ENCODE measurements at places on chromosomes 2 and 18. TPM values are rescaled to one million over a fixed set of nuclear protein-coding genes. Genes with fewer than 3 reads are reported as not detected.

- no peak for DNase-seq
Observed at GRCh38 chr2:84923009-84923408, 17.6 kb downstream of the TMSB10 start.

DNA sequence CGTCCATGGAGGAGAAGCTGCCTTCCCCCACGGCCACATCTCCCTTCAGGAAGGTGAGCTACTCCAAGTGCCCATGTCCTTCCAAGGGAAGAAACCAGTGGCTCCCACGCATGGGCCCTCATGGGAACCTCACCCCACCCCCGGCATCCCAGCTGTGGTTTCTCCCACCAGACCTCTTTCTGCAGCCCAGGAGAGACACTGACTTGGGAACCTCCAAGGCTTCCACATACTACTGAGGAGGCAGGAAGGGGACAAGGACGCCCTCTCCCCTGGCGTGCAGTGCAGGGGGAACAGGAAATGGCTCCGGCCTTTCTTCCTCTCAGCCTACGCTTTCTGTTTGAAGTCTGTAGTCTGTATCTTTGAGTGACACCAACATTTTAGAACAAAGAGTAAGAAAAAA, 104.5 kb upstream of the EPC2 start:
- DNase-seq: peak; percentile 48

DNA sequence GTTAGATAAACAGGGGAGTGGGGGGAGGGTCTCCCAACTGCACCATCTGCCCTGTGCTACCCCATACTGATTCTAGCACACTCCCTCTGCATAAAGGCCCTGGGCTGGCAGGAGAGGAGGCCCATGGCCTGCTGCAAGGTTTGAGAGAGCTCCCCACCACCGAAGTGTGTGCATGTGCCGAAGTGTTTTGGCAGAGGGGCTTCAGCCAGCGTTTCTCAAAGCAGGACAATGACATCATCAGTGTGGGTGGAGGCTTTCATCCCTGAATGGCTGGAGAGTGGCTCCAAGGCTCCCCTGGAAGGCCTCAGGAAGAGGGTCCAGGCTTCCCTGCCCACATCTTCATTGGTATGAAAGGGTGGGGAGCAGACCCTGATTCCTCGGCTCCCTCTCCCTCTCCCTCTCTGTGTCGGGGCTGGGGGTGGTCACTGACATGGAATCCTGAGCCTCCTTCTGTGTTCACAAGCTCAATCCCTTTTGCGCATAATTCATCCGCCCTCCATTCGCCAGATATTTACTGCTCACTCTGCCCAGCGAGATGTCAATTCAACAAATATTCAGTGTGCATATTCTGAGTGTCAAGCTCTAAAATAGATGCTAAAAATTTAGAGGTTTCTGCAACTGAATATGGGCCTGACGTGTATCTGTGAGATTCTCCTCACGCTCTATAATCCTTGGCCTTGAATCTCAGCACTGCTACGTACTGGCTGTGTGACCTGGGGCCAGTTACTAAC, 122.1 kb downstream of the CELF4 start:
- no peak for DNase-seq

The VSNL1 gene
- not detected for total RNA-seq

The MRPL30 gene
- 30.8 TPM for total RNA-seq

GRCh38 chr2:15119722-15120175, 441.4 kb downstream of the NBAS start:
- DNase-seq: no peak

DNA sequence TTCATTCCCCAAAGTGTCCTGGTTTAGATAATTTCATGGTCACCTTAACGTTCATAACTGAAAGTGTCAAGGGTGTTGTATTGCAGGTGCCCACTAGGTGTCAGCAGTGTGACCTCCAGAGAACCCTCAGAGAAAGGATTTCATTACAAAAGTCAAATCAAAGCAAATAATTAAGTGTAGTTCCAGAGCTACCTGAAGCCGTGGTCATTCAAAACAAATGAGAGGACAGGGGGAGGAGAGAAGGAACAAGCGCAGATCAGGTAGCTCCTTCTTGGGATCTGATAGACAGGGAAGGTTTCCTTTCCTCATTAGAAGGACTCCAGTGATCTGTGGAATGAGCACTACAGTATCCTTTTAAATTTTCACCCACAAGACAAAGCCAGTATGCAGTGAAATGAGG, at the start of gene SLC9A4:
Gene SLC9A4 (plus strand): TSS at position 207 of the 400 bp plus-strand sequence. CDS start 534 bp downstream, outside the sequence.
- DNase-seq: peak; percentile 77

DNA sequence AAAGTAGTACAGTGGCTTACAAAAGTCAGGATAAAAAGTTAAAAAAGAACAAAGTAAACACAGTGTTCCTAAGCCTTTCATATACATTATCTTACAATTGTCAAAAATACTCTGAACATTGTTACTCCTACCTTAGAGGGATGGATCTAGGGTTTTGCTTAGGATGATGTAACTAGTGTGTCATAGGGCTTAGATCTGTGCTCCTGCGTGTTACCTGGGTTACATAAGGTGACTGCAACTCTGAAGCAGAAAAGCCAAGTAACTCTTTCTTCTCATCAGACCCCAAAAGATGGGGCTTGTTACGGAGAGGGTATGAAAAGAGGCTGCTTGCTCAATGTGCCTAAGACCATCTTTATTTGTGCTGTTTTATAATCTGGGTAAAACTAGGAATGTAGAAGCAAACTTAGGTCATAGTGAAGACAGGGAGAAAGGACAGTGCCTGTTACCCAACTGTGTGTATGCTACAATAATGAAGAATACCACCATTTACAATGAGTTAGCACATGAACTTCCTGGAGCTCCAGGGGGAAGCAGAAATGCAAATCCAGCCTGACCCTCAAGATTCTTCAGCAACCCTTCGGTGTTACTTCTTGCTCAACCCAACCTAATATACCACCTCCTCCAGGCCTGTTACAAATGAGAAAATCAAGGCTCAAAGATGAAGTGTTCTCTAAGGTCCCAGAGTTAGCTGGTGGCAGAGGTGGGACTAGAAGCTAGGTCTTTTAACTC, 42.0 kb upstream of the STK17B start:
- DNase-seq: no peak

The STARD6 gene
- total RNA-seq: 0.23 TPM

DNA sequence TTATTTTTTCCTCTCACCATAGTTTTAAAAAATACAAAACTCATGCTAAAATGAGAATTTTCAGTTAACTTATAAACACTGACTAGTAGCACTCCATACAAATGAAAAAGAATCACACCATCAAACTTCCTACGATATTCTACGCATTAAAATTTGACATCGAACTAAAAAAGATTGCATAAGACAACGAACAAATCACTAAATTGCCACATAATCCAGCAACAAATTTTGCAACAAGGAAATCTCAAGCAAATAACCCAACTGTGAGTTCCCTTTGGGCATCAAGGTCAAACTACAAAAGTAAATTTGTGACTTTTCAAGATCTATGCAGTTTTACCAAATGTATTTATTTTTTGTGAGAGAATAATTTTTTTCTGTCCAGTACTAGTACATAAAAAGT, 1.5 kb downstream of the MAP3K2 start:
- no peak for DNase-seq

The C2orf66 gene
- total RNA-seq: 0.25 TPM

The AQP4 gene
- not detected for total RNA-seq

DNA sequence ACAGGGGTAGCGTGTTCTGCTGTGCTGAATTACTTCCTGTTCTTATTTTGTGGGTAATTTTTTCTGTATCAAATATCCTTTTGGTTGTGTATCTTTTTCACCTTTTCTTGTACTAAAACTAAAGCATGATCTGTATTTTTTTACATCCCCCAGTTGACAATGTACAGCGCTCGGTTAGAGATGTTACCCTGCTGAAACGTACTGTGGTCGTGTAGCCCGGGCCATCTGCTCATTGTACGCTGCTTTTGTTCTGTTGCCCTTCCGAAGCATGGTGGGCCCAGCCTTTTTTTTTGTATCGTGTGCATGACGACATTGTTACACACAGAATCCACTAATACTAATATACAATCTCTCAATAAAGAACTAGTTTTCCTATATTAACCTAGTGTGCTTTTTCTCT, 233.1 kb downstream of the HAUS1 start:
- no peak for DNase-seq

- no peak for DNase-seq
Observed at GRCh38 chr2:64470766-64471295, 16.9 kb downstream of the LGALSL start.

The TFCP2L1 gene
- 0.05 TPM for total RNA-seq

DNA sequence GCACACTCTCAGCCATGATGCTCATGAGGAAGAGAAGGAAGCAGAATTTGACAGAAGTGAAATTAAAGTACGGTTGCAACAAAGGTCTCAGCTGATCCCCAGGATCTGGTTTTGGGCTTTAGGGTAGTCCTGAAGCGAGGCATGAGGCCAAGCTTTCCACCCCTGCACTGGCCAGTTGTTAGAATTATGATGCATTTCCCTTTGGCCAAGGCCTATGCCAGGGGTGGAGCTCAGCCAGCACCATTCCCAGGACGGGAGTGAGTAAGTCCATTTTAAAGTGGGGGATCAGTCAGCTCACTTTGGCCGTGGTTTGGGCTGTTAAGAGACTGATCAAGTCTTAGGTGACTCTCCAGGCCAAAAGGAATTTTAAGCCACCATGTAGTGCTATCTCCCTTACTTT, 314.5 kb upstream of the MMADHC start:
- DNase-seq: no peak

DNA sequence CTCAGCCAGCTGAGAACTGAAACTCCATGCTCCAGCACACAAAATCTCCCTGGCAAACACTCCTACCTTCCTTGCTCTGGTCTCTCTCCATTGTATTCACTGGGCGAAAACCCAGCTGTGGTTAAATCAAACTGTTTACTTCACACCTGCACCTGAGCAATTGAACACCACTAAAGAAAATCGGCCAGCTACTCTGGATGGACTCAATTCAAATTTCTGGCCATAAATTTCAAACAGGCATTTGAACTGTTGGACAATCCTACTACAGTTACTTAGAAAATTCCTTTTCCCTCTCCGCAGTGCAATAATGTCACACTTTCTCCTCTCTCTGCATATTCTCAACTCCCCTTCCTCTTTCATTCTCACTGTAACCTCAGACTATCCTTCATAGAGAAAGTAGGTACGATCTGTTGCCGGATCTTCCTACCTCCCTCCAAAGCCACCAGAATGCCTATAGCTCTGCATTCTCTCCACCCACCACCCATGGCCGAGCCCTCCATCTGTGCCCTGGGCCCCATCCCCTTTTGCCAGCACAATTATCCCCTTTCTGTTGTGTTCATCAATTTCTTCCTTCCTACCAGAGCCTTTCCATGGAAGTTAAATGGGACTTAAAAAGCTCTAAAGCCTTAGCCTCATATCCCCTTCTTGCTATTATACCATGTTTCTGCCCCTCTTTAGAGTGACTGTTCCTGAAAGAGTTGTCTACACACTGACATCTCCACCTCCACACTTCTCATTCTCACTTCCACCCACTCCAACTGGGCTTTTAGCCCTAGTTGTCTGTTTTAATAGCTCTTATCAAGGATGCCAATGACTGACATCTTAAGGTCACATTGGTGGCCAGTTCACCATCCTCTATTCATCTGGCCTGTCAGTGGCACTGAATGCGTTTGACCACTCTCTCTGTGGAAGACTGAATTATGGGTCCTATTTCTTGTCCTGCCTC, 127.5 kb upstream of the SLC1A4 start:
- DNase-seq: no peak
